ENCODE measurements at places on chromosomes 4 and X.

DNA sequence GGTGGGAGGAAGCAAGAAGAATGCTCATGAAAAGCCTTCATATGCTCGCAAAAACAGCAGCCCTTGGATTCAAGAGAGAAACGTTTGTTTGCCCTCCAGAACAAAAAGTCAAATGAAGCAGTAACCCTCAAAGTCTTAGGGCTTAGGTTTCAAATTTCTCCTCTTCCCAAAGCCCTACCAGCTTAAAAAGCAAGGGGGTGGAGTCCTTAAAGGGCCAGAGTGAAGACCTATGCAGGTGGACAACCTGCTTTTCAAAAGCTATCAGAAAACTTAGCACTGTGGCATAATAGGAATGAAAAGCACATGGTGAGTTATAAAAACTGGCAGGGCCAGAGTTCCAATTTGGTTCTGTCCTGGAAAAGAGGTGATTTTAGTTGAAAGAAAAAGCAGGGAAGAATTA, 253.3 kb downstream of the NAP1L3 start:
- no peak for DNase-seq

- no peak for DNase-seq
Measured at GRCh38 chr4:99822734-99823133, 6.1 kb downstream of the DAPP1 start.

DNA sequence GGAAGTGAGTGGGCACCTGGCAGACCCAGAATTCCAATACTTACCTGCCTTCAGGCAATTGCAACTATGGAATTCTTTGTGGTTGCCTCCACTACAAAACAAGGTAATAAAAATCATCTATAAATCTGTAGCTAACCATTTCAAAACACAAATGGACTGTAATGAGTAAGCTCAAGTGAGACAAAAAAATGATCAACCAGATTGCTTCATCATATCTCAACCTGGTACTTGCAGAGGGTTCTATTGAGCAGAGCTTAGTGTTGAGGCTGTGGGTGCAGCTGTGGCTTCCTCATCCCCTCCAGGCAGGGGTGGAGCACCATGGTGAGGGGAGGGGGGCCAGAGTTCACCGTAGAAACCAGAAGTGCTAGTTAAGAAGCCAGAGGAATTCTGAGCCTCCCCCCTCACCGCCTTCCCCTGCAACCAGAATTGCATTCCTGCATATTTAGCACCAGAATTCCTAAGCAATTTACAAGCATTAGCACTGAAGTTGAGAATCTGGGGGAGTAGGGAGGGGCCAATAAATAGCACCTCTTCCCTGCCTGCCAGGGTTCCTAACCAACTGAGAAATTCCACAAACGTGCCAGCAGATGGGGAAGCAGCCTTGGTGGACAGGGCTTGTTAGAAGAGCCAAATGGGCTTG, 11.5 kb downstream of the CTAG1A start:
- peak; percentile 62 for DNase-seq

- DNase-seq = no peak
Measured at GRCh38 chrX:19860571-19860970, 26.8 kb downstream of the SH3KBP1 start.

DNA sequence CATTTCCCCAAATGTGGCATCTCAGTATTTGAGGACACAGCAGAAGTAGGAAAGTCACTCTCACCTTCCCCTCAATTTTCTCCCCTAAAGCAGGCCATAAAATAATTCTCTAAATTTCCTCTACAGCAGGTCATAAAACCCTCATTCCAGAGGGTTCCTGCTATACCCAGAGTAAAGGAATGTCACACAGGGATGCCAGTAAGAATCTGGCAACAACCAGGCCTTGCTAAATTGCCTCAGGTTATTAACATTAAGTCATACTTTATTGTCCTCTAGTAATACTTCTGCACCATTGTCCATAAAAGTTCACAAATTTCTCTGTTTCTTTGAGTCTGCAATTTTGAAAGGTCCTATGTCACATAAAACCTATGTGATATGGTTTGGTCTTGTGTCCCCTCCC, 685.7 kb upstream of the SLIT2 start:
- DNase-seq = no peak

DNA sequence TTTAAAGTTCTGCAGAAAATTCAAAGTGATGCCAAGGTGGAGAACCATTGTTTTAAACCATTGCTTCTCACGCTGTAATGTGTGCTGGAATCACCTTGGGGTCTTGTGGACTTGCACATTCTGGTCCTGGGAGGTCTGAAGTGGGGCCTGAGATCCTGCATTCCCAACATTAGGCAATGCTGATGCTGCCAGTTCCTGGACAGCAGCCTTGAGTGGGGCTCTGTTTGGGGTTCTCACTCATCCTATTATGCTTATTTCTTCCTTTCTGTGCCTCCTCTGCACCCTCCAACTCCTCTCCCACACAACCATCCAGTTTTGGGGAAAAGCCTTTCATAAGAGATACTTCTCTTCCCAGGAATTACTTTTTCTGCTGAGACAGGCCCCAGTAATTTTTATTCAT, 44.2 kb upstream of the RASSF6 start:
- no peak for DNase-seq
